ENCODE measurements at places on chromosomes 7 and 10.

DNA sequence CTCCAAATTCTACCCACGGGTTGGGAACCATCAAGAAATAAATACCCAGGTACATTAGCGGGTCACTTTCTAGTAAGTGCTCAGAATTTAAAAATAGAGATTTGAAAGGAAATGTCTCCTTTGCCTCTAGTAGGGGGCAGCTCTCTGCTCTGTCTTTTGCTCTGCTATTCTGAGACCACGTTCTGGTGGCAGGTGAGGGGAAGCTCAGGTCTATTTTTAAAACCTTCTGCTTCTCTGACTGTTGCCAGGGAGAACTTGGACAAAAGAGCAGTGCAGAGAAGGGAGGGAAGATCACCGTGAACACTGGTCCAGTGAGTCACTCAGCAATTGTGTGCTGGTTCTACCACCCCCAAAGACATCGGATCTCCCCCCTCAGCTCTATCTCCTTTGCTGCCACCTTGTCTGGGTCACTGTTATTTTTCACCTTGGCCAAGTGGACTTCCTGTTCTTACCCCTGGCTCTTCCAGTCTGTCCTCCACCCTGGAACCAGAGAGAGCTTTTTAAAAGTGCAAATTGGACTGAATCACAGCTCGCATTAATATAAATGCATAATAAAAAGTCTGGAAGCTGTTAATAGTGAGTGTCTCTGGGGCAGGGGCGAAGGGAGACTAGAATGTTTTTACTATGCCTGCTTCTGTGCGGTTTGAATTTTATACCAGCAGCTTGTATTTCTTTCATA is 72.4 kb upstream of the LOXL4 start:
- no peak for DNase-seq

GRCh38 chr7:123935436-123936381 is 10.7 kb downstream of the SPAM1 start:
- no peak for DNase-seq

DNA sequence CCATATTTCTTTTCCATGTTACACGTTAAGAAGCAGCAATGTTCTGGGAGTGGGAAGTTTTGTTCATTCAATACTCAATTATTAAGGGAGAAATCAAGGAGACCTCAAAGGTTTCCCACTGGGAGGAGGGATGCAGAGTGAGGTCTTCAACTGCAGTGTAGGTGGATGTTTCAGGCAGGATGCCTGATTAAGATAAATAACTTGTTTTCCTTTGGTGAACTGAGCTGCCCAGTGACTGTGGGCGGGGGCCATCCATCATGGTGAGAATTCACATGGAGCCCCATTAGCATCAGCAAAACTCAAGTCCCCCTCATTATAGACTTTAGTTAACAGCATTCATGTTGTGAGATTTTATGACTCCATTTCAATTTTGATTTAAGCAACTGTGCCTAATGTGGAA is 121.1 kb downstream of the PLPP4 start:
- DNase-seq: no peak

GRCh38 chr7:67984326-67984725 is 987.7 kb downstream of the TYW1 start:
- DNase-seq: no peak

- DNase-seq: peak; percentile 0
These were observed 648.5 kb upstream of the LRRN3 start for GRCh38 chr7:110442381-110442837.

DNA sequence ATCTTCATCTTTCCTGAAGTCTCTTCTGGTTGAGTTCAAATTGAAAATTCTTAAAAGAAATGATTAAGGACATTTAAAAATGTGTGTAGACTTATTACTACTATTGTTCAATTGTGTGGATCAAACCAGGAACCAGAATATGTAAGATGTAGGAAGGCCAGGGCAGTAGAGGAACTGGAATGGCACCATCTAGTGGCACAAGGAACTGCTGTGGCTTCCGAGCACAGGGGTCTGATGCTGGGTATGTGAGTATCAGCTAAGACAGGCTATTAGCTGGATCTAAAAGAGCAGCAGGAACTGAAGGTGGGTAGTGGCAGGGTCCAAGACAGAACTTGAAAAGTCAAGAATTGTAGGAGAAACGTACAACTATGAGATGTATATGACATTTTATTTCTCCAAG is 247.3 kb downstream of the SEMA3A start:
- DNase-seq: no peak

DNA sequence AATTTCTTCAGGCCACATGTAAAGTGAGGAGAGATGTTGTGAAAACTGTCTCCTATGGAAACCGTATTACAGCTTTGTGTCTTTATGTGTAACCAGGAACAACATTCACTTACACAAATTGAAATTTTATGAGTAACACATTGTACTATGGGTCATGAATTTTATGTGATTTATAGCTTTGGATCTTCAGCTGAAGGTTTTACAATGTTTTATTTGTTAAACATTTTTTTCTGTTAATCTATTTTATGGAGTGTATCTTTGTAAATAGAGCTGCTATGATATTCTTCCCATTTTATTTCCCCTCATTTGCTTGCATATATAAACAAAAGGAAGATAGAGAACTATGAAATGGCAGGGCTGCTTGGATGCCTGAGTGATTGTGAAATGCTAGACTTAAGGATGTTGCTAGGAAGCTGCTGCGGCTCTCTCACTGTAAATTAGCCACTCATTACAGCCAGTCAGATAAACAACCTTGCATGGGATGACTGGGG is 104.5 kb upstream of the PCLO start:
- no peak for DNase-seq

DNA sequence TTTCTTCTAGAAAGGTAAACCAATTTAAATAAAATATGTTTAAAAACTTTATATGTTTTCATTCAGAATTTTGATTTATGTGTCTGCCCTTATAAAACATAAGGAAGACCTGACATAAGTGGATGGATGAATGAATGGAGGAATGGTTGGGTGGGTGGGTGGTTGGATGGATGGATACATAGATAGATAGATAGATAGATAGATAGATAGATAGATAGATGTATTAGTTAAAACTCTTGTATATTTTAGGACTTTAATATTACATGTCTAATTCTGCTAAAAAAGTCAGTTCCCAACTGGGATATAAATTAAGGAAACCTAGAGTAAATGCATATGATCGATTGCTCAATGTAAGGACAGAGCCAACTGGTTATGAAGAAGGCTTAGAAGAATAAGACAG is 156.3 kb upstream of the WNT16 start:
- DNase-seq: no peak

DNA sequence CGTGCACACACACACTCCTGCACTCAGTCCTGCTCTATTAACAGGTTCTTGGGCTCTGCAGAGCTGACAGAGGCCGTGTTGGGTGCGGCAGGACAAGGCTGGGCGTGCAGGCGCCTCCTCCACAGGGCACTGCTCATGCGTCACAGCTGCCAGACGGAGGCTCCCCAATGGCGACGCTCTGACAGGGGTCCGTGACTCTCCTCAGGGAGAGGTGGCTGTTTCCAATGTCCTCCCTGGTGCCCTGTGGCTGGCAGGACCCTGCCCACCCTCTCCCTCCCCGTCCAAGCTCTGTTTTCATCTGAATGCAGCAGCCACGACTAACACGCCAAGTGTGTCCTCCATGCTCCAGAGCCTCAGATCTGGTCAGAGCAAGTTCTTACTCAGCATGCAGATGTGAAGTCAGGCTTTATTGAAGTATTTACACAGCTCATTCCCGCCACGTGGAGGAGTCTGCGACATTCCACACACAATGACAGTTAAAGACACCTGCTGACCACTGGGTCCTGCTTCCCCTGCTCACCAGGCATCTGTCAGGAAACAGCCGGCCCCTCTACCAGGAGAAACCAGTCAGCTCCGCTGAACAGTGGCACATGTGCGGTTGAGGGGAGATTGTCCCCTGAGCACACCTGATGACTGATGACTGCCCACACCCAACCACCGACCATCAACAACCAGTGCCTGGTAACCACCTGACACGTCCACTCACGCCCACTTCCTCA is 116.7 kb downstream of the VIPR2 start:
- DNase-seq: no peak

DNA sequence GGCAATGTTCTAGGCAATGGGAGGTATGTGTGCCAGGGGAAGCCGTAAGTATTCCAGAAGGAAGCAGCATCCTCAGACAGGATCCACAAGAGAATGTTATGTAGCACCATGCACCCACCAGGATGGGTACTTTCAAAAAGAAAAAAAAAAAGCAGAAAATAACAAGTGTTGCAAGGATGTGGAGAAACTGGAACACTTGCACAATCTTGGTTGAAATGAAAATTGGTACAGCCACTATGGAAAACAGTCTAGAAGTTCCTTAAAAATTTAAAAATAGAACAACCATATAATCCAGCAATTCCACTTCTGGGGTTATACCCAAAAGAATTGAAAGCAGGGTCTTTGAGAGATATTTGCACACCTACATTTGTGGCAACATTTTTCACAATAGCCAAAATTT is 20.2 kb downstream of the C10orf71 start:
- no peak for DNase-seq

GRCh38 chr10:22690614-22691431 is 23.6 kb downstream of the PIP4K2A start:
- DNase-seq: no peak

- no peak for DNase-seq
These were observed 193.8 kb downstream of the CYP26A1 start for GRCh38 chr10:93267521-93267920.

DNA sequence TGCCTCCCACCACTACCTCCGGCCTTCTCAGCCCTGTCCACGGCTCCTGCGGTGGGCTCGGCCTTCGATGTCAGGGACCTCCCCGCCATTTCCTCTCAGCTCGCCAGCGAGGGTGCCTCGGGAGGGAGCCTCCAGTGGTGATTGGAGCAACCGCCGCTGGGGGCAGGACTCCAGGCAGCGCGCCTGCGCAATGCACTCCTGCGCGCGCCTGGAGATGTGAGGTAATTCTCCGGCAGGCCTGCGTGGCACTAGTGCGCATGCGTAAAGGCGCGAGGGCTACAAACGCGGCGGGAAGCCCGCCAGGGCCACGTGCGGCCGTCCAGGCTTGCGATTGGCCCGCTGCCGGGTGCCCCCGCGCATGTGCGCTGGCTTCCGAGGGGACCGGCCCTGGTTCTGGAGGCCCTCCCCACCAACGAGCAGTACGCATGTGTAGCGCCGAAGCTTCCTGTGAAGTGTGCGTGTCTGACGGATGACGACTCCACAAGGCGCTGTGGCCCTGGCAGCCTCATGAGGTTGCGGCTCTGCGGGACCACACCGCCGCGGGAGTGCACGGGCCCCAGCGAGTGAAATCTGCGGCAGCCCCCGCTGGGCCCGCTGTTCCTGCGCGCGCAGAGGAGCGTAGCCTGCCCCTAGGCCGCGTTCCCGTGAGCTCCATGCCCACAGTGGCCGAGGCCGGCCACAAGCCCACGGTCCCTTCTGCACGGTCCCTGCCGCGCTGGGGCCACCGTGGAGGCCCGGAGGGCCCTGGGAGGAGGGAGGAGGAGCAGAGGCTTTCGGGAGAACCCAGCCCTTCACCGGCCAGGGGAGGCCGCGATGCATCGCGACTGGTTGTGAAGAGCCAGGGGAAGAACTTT is at the start of gene SYCE1:
Gene SYCE1, minus strand, starts transcription at position 143 of the 854 bp plus-strand sequence. Its CDS starts 54 bp downstream, at position 89.
- no peak for DNase-seq

DNA sequence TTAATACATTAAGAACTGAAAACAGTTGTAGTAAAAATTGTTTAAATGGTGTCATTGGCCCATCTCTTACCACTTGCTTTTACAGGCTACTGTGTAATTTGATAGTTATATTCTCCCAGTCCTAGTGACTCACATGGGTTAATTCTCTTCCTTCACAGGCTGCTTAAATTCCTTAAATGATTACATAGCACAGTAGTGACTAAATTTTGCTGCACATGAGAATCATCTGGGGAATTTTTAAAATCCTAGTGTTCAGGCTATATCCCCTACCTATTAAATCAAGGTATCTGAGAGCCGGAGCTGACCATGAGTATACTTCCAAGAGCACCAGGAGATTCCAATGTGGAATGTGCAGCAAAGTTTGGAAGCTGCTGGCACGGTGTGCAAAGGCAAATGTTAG is 45.3 kb upstream of the ZNF800 start:
- no peak for DNase-seq

DNA sequence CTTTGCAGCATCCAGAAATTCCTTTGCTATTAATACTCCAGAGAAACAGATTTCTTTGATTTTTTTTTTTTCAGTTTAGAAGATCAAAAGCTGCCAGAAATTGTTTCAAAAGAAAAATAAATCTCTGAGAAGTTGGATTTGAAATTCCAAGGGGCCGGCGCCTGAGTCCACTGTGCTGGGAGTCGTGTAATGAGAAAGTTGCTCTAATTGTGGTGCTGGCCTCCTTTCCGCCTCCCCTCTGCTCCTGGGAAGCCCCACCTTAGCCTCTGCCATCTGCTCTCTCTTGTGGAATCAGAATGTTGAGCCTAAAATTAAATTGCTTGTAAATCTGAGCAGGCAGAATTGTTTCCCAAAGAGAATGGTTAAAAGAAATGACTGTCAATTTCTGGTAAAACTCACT is 93.3 kb downstream of the EMX2 start:
- DNase-seq: no peak

DNA sequence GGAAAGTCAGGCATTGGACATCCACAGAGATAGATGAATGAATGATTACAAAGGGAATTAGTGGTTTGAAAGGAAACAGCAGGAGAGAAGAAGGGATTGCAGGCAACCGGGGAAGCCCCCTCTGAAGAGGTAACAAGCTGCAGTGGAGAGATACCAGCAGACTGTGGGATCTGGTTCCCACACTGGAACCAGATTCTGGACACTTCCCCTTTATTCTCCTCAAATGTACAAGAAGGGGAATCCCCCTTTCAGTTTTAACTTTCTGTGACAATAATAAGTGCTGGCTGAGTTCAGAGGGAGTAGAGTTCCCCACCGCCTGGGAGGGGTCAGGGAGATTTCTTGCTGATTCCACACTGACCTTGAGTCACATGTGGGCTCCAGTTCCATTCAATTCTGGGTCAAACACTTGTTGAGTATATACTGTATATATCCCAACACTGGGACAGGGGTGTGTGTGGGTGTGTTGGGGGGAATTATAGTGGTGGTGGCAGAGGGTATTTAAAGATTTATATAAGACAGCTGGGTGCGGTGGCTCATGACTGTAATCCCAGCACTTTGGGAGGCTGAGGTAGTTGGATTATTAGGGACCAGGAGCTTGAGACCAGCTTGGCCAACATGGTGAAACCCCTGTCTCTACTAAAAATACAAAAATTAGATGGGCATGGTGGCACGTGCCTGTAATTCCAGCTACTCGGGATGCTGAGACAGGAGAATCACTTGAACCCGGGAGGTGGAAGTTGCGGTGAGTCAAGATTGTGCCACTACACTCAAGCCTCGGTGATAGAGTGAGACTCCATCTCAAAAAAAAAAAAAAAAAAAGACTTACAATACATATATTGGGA is 16.5 kb upstream of the DDIT4 start:
- DNase-seq: no peak
